Effector memory CD4-positive, alpha-beta T cell (primary cell): ENCODE measurements at places on chromosomes 6 and 20.

DNA sequence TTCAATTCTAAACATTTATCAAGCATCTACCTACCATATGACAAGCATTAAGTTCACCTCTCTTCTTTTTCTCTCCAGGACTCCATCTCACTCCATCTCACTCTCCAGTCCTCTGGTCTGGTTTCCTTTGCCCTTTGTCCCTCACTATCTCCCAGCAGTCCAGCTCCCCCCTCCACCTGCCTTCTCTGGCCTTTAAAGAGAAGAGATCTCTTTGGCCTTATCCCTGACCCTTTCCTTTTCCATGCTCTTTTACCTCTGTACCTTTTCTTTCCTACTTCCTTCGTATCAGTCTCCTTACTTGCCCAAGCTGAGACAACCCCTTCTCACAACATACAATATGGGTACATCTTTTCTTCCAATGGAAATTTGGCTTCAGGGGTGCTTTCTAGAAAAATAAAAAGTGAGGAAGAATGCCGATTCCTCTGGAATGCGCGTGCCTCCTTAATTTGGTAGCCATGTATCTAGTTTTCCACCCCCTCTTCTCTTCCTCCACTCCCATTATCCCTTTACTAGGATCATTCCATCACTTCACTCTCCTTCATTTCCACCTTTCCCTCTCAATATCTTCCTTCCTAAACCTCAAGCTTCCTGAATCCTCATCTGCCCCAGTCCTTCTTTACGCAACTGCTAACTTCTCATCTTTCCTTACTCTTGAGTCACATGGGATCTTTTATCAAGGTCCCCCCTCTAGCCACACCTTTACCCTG lies 745 bp upstream of the AGPAT1 start:
- peak overlapping the region; percentile 95 for H3K27ac ChIP-seq
- H3K36me3 ChIP-seq: peaks cover 11% of the 10 kb centered on the region
- no peaks in the 10 kb centered on the region for H3K27me3 ChIP-seq
- H3K4me1 ChIP-seq: peaks cover 31% of the 10 kb centered on the region

GRCh38 chr6:14333556-14334305 lies 216.2 kb downstream of the CD83 start:
- no peak for DNase-seq
- no peaks in the 10 kb centered on the region for H3K27me3 ChIP-seq
- H3K36me3 ChIP-seq: no peaks in the 10 kb centered on the region
- no peak overlapping the region for H3K27ac ChIP-seq

DNA sequence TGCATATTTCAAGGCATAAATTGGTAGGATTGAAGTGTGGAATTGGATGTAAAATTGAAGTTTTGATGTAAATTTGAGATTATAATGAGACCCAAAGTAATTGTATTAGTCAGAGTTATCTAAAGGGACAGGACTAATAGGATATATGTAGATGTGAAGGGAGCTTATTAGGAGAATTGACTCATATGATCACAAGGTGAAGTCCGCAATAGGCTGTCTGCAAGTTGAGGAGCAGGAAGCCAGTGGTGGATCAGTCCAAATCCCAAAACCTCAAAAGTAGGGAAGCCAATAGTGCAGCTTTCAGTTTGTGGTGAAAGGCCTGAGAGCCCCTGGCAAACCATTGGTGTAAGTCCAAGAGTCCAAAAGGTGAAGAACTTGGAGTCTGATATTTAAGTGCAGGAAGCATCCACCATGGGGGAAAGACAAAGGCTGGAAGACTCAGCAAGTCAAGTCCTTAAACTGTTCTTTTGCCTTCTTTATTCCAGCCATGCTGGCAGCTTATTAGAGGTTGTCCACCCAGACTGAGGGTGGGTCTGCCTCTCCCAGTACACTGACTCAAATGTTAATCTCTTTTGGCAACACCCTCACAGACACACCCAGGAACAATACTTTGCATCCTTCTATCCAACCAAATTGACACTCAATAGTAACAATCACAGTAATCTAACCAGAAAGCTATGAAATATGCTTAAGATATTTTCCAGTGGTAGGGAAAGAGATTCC lies 442.6 kb upstream of the PTCHD4 start:
- H3K4me1 ChIP-seq: no peaks in the 10 kb centered on the region
- H3K36me3 ChIP-seq: no peaks in the 10 kb centered on the region

DNA sequence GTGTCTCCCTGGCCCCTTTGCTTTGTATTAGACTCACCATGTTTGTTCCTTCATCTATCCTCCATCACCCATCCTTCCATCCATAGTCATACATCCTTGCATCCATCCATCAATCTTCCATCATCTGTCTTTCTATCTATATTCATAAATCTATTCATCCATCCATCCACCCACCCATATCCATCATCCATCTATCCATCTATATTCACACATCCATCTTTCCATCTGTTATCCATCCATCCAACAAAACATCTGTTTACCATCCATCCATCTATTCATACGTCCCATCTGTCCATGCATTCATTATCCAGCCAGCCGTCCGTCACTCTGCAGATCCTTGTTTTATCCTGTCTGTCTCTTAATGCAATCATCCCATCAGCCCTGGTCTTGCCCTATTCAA lies 10.6 kb downstream of the DDR1 start:
- no peaks in the 10 kb centered on the region for H3K36me3 ChIP-seq
- no peaks in the 10 kb centered on the region for H3K27me3 ChIP-seq
- no peaks in the 10 kb centered on the region for H3K4me1 ChIP-seq
- H3K27ac ChIP-seq: no peak overlapping the region
- H3K4me3 ChIP-seq: no peak overlapping the region
- DNase-seq: no peak

DNA sequence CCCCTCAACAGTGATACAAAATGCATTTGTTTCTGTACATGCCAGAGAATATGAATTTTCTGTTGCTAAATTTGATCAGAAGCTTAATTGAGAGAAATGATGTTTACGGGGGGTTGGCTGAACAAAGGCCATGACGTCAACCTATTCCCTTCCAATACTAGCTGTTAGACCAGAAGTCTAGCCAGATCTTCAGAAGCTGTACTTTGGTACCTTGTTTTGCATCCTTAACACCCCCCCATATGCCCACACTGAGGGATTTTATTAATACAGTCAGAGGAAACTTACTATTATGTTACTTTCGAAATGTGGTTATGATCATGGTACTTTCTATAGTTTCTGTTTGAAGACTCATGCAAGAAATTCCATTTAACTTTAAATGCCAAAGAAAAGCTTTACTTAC lies 3.1 kb downstream of the NCOA7 start:
- peaks cover 29% of the 10 kb centered on the region for H3K4me1 ChIP-seq

DNA sequence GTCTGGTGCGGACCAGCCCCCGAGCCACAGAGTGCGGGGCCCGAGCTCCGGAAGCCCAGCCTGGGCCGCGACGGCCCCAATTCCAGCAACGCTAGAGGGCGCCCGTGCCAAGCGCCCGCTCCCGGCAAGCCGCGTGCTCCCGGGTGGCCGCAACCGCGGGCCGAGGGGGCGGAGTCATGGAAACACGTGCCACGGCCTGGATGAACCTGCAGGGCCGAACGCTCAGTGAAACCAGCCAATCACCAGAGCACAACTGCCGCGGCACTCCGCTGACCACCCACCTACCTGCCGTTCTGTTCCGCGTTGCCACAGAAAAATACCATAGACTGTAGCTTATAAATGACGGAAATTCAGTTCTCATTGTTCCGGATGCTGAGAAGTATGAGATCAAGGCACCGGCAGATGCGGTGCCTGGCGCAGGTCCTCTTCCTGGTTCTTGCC lies 85.7 kb upstream of the FOXC1 start:
- H3K36me3 ChIP-seq: no peaks in the 10 kb centered on the region
- peak overlapping the region; percentile 13 for H3K4me3 ChIP-seq
- DNase-seq: peak; percentile 75
- H3K27me3 ChIP-seq: no peaks in the 10 kb centered on the region
- H3K4me1 ChIP-seq: peaks cover 36% of the 10 kb centered on the region

DNA sequence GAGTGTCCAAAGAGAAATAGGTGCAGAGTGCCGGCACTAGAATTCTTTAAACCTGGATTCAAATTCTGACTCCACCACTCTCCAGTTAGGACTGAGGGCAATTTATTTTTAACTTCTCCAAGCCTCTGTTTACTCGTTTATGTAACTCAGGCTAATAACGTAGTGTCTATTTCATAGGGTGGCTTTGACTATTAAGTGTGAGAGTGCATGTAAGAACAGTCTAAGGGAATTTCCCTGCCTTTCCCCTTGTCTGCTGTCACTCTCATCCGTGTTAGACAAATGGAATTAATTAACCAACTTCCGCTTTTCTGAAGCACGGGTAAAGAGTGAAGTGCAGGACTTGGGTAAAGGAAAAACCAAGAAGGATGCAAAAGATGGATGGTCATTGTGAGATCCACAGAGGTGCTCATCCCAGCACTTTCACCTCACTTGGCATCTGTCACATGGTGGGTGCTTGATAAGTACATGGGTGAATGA lies 4.1 kb upstream of the ZKSCAN8 start:
- H3K27me3 ChIP-seq: no peaks in the 10 kb centered on the region
- DNase-seq: peak; percentile 7
- peak overlapping the region; percentile 78 for H3K4me3 ChIP-seq
- no peaks in the 10 kb centered on the region for H3K36me3 ChIP-seq
- peaks cover 16% of the 10 kb centered on the region for H3K4me1 ChIP-seq

- H3K4me3 ChIP-seq: peak within 1 kb of the TSS; percentile 89
- peaks cover 40% of the 10 kb centered on the region for H3K4me1 ChIP-seq
- H3K27me3 ChIP-seq: no peaks in the 10 kb centered on the region
- DNase-seq: no peak
- H3K27ac ChIP-seq: peak within 1 kb of the TSS; percentile 99
- peaks cover 36% of the 10 kb centered on the region for H3K36me3 ChIP-seq
Measured at GRCh38 chr6:33410711-33411631, at the start of gene PHF1. TSS of gene PHF1 (plus strand) at chr6:33411014. CDS start at chr6:33412264, 1,250 bp downstream.

DNA sequence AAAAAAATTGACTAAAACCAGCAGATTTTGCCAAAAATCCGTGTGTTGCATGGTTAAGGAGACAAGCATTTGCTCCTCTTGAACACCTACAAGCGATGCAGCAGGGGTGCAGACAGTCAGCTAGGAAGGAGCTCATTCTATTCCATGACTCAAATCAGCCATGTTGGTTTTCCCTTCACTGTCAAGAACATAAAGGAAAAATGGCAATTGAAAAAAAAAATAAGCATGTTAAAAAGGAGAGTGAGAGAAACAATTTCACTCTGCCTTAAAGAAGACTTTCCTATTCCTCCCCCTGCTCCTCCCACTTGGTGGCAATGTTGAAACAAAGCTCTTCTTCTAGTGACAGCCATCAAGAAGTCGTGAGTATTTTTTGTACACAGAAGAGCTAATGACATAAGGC lies 115.4 kb downstream of the MTFR2 start:
- no peaks in the 10 kb centered on the region for H3K4me1 ChIP-seq
- no peak for DNase-seq
- no peak overlapping the region for H3K4me3 ChIP-seq
- H3K27ac ChIP-seq: no peak overlapping the region

DNA sequence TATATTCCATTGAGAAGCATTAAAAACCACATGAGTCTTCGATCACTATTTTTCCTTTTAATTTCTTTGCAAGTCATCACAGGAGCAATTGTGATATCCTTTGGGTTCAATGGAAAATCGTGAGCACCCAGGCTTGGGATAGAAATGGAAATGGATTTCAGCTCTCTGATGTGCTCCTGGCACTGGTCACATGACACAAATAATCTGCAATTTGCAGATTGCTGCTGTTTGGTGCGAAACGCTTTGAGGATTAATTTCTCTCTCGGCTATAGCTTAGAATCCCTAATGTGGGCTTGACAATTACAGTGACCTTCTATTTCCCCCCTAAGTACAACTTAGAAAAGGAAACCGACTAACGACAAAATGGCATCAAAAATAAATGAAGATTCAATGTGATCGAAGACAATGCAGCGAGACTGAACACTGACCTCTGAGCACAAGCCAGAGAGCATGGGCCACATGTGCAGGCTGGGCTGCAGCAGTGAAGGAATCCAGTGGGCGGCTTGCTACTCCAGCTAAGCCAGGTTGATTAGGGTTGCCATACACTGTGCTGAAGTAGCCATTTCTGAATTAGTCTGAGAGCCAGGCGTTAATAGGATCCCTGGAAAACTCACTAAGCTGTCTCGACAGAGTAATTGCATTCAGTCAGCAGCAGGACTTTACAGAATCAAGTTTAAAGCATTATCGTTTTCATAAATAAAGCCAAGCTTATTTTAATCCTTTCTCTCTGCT lies 301.8 kb upstream of the AGPAT4 start:
- no peak for DNase-seq
- H3K27me3 ChIP-seq: no peaks in the 10 kb centered on the region
- no peak overlapping the region for H3K27ac ChIP-seq
- H3K4me3 ChIP-seq: no peak overlapping the region
- H3K36me3 ChIP-seq: no peaks in the 10 kb centered on the region

GRCh38 chr6:41733360-41733706 lies 2.1 kb downstream of the TFEB start:
- H3K27me3 ChIP-seq: no peaks in the 10 kb centered on the region
- DNase-seq: no peak
- no peaks in the 10 kb centered on the region for H3K36me3 ChIP-seq
- H3K4me3 ChIP-seq: peak overlapping the region; percentile 78
- peak overlapping the region; percentile 84 for H3K27ac ChIP-seq
- peaks cover 29% of the 10 kb centered on the region for H3K4me1 ChIP-seq

- H3K4me1 ChIP-seq: no peaks in the 10 kb centered on the region
- H3K4me3 ChIP-seq: no peak overlapping the region
- H3K27me3 ChIP-seq: no peaks in the 10 kb centered on the region
Measured at GRCh38 chr6:26222571-26222970, 135.3 kb downstream of the HFE start.

- H3K36me3 ChIP-seq: no peaks in the 10 kb centered on the region
- DNase-seq: no peak
- no peaks in the 10 kb centered on the region for H3K4me1 ChIP-seq
- no peak overlapping the region for H3K27ac ChIP-seq
- H3K27me3 ChIP-seq: no peaks in the 10 kb centered on the region
- no peak overlapping the region for H3K4me3 ChIP-seq
Measured at GRCh38 chr6:61909486-61909885, 376.5 kb downstream of the KHDRBS2 start.

GRCh38 chr6:11353921-11354389 lies 121.5 kb upstream of the NEDD9 start:
- H3K36me3 ChIP-seq: no peaks in the 10 kb centered on the region
- no peak for DNase-seq
- no peak overlapping the region for H3K27ac ChIP-seq

GRCh38 chr6:124099520-124099919 lies 295.9 kb downstream of the NKAIN2 start:
- DNase-seq: no peak
- no peak overlapping the region for H3K27ac ChIP-seq
- H3K27me3 ChIP-seq: no peaks in the 10 kb centered on the region
- no peaks in the 10 kb centered on the region for H3K36me3 ChIP-seq

DNA sequence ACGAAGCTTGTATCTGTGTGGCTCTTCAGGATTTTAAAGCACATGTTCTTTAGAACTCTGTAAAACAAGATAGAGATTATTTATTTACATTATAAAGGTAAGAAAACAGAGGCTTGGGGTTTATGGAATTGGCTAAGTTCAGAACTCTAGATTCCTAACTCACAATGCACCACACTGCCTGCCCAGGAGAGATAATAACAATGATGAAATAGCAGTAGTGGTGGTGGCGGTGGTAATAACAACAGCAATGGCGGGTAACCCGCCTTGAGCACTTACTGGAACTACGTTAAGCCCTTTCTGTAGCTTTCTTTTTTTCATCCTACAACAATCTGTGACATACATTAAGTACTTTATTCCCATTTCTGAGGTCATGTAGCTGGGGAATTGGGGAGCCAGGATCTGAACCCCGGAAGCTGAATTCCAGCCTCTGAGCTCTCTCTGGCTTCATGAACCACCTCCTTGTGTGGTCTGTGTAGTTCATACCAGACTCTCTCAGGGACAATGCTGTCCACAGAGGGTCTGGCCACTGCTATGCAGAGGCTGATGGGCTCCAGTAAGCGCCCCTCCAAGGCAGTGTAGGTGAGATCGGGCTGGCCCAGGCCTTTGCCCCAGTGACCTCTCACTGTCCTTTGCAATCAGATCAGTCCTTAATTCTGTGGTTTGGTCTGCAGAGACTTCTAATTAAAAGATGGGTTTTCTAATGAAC lies 260.9 kb downstream of the SLC24A3 start:
- H3K4me1 ChIP-seq: no peaks in the 10 kb centered on the region
- no peaks in the 10 kb centered on the region for H3K27me3 ChIP-seq
- H3K36me3 ChIP-seq: no peaks in the 10 kb centered on the region
- no peak overlapping the region for H3K4me3 ChIP-seq
- H3K27ac ChIP-seq: no peak overlapping the region
